COR-L47 (cell line): ENCODE measurements at places on chromosomes 5 and 9.

- no peak for DNase-seq
Observed at GRCh38 chr9:87729246-87729645, 3.3 kb downstream of the CTSL start.

GRCh38 chr9:120438836-120439546 lies 141.0 kb downstream of the CDK5RAP2 start:
- peak; percentile 16 for DNase-seq

GRCh38 chr5:129945028-129945427 lies 40.8 kb downstream of the CHSY3 start:
- DNase-seq, result no peak

- DNase-seq, result no peak
Observed at GRCh38 chr5:90015584-90016018, 394.0 kb downstream of the CETN3 start.

DNA sequence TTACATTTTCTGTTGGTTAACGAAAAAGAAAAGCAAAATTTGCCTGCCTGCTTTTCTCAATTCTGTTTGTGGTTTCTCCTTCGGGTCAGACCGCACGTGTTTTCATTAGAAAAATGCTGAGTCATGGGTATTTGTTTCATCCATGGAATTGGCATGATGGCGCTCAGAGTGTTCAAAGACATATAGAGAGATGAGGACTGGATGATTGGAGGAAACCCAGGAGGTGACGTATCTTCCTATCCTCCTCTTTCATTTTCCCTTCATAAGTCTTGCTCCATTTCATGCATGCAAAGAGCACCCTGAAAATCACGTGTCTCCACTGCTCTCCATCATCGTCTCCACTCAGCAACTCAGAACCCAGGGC lies 353.8 kb upstream of the WWC1 start:
- no peak for DNase-seq

DNA sequence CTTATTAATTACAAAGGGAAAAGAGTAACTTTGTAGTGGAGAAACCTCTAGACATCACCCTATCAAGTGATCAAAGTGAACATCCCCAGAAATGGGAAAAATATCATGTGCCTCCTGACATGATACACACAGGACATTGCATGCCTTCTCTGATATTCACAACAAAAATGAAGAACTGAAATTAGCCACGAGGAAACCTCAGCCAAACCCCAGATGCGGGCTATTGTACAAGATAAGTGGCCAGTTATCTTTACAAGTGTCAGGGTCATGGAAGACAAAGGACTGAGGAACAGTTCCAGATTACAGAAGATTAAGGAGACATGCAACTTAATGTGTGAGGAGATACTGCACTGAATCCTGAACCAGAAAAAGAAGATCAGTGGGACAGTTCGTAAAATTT lies 23.8 kb upstream of the NPM1 start:
- no peak for DNase-seq
